ENCODE measurements at places on chromosomes 16 and 17.

- no peak for DNase-seq
Observed at GRCh38 chr17:48123111-48123510, 15.5 kb downstream of the SNX11 start.

DNA sequence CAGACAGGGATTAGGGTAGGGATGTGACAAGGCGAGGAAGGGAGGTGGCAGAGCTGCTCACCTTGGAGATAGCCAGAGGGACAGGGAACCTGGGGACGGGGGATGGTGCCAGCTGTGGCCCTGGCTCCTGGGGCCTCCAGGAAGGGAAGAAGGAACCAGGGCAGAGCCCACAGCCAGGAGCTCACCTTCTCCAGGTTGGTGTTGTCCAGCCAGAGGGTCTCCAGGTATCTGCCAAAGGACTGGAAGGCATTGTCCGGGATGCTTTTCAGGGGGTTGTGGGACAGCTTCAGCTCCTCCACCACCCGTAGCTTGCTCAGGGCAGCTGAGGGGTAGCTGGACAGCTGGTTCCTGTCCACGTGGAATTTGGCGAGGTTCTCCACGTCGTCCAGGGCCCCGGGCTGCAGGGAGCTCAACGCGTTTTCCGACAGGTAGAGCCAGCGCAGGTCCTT is 801 bp downstream of the CHAD start:
- DNase-seq, result no peak

- no peak for DNase-seq
Observed at GRCh38 chr16:78528265-78528664, 428.8 kb downstream of the WWOX start.

GRCh38 chr17:56737421-56738161 is 96.1 kb downstream of the C17orf67 start:
- DNase-seq, result no peak

- DNase-seq, result no peak
Observed at GRCh38 chr17:40539711-40540411, 25.4 kb downstream of the CCR7 start.

GRCh38 chr16:68251832-68252231 is 6.7 kb downstream of the PLA2G15 start:
- DNase-seq, result no peak

GRCh38 chr16:2237493-2238149 is 1.4 kb downstream of the DNASE1L2 start:
- no peak for DNase-seq

- no peak for DNase-seq
Observed at GRCh38 chr17:30228011-30228410, 7.5 kb downstream of the SLC6A4 start.

GRCh38 chr16:80324371-80324770 is 216.4 kb upstream of the DYNLRB2 start:
- no peak for DNase-seq

DNA sequence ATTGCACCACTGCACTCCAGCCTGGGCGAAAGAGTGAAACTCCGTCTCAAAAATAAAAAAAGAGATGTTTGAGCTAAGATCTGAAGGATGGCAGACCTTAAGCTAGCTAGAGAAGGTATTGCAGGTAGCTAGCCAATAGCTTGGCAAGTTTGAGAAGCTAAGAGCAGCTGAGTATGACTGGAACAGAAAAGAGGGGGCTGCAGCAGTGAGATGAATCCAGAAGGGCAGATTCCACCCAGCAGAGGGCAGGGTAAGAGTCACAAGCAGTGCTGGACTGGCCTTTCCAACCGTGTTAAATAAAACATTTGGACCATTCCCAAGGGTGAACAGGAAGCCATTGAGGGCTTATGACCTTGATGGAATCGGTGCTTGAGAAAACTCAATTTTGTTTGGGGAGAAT is 5.7 kb upstream of the PHAF1 start:
- DNase-seq, result no peak

- DNase-seq, result no peak
Observed at GRCh38 chr16:7218936-7219335, 113.7 kb upstream of the RBFOX1 start.

GRCh38 chr17:57818066-57818465 is 31.8 kb downstream of the MRPS23 start:
- DNase-seq, result no peak

DNA sequence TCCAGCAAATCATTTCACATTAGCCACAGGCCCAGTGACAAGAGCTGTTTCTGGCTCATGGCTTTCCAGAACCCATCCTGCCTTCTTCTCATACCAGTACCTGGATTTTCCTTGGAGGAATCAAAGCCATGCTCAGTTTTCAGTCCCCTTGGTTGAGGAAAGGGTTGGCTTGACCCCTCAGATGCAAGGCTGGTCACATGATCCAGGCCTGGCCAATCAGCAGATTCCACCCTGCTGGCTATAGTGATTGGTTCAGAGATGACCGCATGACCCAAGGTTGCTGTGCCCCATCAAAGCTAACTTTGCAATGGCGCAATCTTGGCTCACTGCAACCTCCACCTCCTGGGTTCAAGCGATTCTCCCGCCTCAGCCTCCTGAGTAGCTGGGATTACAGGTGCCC is 45.0 kb downstream of the MMP15 start:
- no peak for DNase-seq

- no peak for DNase-seq
Observed at GRCh38 chr17:39765766-39766165, 28.0 kb downstream of the GRB7 start.

DNA sequence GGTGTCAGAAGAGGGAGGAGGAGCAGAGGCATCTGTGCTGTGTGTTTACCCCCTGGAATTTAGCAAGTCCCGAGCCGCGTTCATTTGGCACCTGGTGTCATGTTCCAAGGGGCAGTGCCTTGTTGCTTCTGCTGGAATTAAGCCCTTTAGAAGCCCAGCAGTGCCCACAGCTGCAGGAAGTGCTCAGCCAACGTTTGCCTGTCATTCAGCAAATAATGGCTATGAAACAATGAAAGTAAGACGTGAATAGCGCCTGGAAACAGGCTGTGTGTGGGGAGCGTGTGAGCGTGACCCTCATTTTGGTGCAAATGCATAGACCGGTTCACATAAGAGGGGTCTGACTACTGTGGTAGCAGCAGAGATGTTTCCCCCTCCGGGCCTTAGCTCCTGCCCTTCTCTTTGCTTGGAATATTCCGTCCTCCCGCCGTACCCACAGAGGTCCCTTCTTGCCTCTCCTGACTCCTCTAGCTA is 5.8 kb upstream of the ATP2C2 start:
- no peak for DNase-seq

DNA sequence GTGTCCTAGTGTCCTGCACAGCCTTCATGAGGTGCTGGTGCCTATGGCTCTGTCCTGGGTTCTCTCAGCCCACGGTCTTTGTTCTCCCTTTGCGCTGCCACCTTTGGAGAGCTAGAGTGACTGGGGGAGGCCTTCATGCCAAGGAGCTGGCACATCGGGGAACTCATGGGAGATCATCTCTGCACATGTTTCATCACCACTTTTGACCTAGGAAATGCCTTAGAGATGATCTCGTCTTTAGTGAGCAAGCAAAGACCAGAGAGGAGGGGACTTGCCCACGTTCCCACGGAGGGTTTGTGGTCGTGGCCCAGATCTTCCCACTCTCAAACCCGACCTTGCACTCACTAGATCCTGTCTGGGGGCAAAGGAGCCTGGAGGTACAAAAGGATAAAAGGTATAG is 23.5 kb downstream of the TBX4 start:
- DNase-seq, result no peak

- no peak for DNase-seq
Observed at GRCh38 chr16:84985079-84986065, 26.0 kb downstream of the ZDHHC7 start.

DNA sequence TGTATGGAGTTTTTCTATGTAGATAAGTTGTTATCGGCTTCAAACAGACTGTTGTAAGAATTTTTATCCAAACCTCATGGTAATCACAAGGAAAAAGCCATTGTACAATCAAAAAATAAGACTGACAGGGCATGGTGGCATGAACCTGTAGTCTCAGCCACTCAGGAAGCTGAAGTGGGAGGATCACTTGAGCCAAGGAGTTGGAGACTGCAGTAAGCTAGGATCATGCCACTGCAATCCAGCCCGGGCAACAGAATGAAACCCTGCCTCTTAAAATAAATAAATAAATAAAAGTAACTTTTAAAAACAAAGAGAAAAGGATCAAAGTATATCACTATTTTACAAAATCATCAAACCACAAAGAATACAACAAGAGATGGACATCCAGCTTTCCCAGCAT is 14.4 kb downstream of the OR1A1 start:
- DNase-seq, result no peak

- no peak for DNase-seq
Observed at GRCh38 chr17:71033336-71033735, 864.0 kb downstream of the KCNJ2 start.

- no peak for DNase-seq
Observed at GRCh38 chr17:6596941-6597340, 40.6 kb upstream of the PITPNM3 start.

- no peak for DNase-seq
Observed at GRCh38 chr16:55061126-55061525, 130.5 kb downstream of the IRX5 start.

- no peak for DNase-seq
Observed at GRCh38 chr17:27264068-27264812, 29.7 kb upstream of the WSB1 start.

DNA sequence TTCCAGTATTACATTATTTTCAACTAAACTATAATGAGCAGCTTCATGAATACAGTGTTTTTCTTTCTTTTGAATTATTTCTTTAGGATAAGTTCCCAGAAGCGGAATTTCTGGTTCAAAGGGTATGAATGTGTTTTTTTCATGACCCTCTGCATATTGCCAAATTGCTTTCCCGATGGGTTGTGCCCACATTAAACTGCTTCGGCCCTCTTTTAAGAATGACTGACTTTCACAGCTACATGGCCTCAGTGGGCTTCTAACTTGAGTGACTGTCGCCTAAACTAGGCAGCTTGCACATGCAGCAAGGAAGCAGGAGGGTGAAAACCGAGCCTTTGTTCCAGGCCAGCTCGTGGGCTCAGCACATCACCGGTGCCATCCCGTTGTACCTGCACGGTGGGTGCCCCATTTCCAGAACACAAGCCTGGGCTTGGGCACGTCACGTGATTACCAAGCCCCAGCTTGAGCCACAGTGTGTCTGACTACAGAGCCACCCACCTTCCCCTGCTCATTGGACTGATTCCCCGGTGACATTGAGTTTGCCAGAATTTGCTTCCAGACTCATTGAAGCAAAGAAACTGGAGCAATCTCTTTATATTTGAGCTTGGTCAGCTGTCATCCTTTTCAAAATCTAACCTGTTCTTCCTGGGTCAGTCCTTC is 112.8 kb downstream of the CLEC16A start:
- DNase-seq, result no peak

- no peak for DNase-seq
Observed at GRCh38 chr16:65319621-65320231, 197.9 kb upstream of the CDH11 start.

DNA sequence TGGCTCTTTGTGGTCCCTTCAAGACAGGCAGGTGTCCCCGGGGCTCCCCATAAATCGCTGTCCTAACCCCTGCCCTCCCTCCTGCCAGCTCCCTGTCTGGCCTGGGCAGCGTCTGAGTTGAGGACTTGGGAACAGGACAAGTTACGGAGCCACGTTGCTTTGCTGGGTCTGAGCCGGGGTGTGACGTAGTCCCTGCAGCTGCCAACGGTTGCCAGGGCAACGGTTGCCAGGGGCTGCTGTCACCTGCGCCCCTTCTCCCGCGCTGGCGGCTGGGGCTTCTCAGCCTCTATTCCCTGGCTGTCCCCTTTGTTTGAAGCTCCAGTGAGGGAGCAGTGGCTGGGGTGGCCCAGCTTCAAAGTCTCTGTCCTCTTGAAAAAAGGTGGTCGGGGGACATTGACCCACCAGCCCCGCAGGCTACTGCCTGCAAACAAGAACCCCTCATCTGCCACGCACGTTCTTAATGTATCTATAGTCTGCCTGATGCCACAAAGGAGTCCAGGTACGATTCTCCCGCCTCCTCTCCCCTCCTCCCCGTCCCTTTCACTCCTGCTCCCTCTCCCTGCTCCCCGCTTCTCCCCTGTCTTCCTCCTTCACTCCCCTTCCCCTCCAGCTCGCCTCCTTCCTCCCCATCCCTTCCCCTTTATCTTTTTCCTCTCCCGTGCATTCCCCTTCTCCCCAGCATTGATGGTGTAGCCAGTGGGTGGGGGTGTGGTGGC is 10.9 kb downstream of the ADGRG1 start:
- peak; percentile 52 for DNase-seq

DNA sequence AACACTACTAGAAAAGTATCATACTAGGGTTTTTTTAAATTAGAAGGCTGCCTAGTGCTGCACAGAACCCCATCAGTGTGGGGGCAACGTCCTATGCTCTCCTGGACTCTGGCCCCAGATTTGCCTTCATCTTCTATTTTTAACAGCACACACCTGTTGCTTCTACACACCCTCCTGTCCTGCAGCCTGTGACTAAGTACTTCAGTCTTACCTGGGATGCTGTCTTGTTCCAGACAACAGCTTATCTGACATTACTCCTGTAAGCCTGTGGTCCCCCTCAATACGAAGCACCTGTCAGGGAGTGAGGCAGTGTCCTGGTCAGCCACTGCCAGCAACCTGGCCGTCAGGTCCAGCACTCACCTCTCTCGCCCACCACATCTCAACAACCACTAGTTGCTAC is 247.6 kb upstream of the PSMD7 start:
- DNase-seq, result no peak

DNA sequence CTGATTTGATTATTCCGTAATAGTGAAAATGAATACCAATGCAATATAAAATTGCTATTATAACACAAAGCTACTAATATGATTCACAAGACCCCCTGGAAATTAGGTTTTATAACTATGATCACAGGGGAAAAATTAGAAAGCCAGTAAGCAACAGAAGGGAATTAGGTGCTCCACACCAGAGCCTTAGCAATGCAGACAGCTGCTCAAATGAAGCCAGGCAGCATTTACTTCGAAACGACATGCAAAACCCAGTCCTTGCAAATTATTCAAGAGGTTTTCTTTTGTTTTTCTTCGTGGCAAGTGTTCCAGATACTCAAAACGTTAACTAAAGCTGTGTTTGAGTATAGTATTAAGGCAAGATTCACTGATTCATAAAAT is 47.9 kb downstream of the TOX3 start:
- DNase-seq, result no peak

DNA sequence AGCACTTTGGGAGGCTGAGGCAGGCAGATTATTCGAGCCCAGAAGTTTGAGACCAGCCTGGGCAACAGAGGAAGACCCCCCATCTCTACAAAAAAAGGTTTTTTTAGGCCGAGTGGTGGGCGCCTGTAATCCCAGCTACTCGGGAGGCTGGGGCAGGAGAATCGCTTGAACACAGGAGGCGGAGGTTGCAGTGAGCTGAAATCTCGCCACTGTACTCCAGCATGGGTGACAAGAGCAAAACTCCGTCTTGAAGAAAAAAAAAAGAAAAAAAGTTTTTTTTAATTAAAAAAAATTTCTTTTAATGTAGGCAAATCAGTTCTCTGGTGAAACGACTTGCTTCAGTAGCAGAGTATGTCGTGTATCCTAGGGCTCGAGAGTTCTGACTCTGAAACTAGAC is 10.9 kb downstream of the HSD3B7 start:
- no peak for DNase-seq
